ENCODE measurements at places on chromosomes 11 and 22. TPM values are rescaled to one million over a fixed set of nuclear protein-coding genes. Genes with fewer than 3 reads are reported as not detected.
A peak's percentile ranks its signal among the peaks of the same experiment; 100 is the strongest.

- peak; percentile 66 for DNase-seq
Observed at GRCh38 chr22:24950272-24950902, 2.1 kb upstream of the KIAA1671 start.

GRCh38 chr11:45341372-45341771 lies 55.2 kb upstream of the SYT13 start:
- DNase-seq: no peak

DNA sequence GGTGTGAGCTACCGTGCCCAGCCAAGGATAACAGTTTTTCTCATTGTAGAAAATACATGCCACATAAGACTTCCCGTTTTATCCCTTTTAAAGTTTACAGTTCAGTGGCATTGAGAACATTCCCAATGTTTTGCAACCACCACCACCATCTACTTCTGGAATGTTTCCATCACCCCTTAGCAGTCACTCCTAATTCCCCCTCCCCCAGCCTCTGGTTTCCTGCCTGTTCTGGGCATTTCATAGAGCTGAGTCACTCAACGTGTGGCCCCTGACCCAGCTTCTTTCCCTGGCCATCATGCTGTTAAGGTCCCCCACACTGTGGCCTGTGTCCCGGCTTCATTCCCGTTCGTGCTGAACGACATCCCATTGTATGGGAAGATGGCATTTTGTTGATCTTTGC lies 30.7 kb downstream of the FGF4 start:
- peak; percentile 78 for DNase-seq

The PRRG4 gene
- 0.14 TPM for total RNA-seq

The CLMP gene
- total RNA-seq: 26.5 TPM

- no peak for DNase-seq
Observed at GRCh38 chr11:123260511-123261211, 65.6 kb upstream of the CLMP start.

- no peak for DNase-seq
Observed at GRCh38 chr11:85950317-85951048, 95.3 kb downstream of the CCDC83 start.

The AGBL2 gene
- total RNA-seq: 1.4 TPM

- DNase-seq: no peak
Observed at GRCh38 chr11:116518141-116518540, 254.6 kb downstream of the BUD13 start.

- peak; percentile 97 for DNase-seq
Observed at GRCh38 chr11:36385121-36385970, 89.3 kb downstream of the PRR5L start.

DNA sequence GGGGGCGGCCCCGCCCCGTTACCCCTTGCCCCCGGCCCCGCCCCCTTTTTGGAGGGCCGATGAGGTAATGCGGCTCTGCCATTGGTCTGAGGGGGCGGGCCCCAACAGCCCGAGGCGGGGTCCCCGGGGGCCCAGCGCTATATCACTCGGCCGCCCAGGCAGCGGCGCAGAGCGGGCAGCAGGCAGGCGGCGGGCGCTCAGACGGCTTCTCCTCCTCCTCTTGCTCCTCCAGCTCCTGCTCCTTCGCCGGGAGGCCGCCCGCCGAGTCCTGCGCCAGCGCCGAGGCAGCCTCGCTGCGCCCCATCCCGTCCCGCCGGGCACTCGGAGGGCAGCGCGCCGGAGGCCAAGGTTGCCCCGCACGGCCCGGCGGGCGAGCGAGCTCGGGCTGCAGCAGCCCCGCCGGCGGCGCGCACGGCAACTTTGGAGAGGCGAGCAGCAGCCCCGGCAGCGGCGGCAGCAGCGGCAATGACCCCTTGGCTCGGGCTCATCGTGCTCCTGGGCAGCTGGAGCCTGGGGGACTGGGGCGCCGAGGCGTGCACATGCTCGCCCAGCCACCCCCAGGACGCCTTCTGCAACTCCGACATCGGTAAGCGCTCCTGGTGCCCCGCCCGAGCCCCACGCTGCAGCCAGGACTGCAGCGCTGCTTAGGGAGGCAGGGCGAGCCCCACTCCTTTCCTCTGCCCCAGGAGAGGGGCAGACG lies at the start of gene TIMP3:
TIMP3 (plus strand) TSS at position 169 of the 700 bp plus-strand sequence; CDS start at position 466, 297 bp downstream.
- peak; percentile 63 for DNase-seq

GRCh38 chr22:45007391-45008185 lies 2.2 kb downstream of the PHF21B start:
- peak; percentile 27 for DNase-seq

DNA sequence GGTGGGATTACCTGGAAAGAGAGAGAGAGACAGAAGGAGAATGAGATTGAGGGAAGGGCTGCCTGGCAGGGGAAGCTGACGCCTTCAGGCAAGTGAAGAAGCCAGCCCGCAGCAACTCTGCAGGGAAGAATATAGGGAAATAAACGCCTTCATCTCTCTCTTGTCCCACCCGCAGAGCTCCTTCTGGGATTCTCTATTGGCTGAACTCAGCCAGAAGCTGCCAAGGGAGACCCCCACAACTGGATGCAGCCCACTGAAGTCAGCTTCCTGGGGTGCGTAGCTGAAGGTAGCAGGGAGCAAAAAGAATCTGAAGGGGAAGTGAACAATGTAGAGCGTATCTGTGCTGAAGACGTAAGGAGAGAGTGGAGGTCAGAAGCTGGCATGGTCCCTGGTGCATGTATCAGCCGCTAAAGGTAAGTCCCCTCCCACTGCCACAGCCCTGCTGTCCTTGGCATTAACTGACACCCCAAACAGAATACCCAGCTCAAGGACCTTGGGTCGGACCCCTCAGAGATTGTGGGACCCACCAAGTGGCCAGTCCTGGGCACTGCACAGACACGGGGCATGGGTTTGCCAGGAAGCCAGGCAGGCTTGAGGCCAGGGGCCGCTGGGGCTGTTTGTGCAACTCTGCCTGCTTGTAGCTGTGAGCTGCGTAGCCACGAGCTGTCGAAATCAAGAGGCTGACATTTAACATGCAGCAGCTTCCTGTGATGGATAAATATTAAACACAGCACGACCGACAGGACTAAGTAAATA lies 469.9 kb downstream of the MN1 start:
- DNase-seq: no peak

The DCDC1 gene
- 1.0 TPM for total RNA-seq

The CD248 gene
- 50.9 TPM for total RNA-seq

DNA sequence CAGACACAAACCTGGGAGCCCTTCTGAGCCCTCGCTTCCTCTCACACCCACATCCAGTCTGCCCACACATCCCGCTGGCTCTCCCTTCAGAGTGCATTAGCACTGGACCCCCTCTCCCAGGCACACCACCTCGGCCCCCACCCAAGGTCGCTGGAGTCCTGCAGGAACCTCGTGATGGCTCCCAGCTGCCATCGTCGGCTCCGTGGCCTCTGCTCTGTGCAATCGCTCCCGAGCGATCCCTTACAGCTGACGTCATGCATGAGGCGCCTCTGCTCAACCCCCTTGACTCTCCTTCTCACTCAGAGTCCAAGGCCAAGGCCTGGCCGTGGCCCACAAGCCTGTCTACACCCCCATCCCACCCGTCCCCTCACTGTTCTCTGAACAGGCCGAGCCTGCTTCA lies 183.9 kb downstream of the EFCAB6 start:
- DNase-seq: no peak

DNA sequence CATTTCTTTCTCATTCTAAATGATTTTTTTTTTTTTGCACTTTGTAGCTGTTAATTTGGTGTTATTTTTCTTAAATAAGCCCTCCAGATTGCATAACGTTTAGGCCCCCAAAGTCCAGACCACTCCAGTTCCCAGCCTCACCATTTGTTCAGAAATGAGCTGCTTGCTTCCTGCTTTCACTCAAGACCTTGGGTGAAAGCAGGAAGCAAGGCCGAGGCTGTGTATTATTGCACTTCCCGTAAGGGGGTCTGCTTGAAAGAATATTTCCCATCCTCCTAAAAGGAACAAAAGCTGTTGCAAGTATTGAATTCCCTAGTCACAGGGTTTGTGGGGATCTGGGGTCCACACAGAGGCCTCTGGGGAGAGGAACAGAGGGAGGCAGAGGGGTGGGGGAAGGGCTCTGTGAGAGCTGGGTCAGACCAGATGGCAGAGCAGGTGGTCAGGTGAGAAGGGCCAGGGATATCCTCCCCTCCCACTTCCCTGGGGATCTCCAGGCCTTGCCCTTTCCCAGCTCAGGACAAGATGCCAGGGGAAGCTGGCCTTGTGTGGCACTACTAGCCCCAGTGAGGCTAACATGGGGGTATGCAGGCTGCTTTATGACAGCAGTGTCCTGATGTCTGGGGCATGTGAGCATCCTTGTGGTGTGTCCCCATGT lies 51.6 kb upstream of the MYEOV start:
- DNase-seq: no peak

- no peak for DNase-seq
Observed at GRCh38 chr11:116517077-116517476, 255.7 kb downstream of the BUD13 start.

The RASSF10 gene
- total RNA-seq: 2.0 TPM

DNA sequence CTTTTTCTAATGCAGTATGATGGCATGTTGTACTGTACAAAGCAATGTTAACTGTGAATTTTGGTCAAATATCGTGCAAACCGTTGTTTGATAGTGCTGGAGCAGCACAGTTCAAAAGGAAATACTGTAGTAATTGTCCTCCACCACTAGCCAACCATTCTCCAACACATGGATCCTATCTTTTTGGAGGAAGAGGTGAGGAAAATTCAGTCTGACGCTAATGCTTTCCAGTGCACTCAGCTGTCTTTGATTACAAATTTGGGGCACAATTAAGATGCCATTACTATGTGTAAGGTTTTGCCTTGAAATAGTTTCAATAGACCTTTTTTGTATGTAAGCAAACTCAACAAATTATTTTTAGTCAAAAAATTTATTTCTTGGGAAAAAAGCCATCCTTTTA lies 240.5 kb upstream of the CCDC179 start:
- DNase-seq: no peak

GRCh38 chr22:27602390-27602789 lies 199.2 kb downstream of the MN1 start:
- DNase-seq: no peak

The C11orf21 gene
- total RNA-seq: not detected

DNA sequence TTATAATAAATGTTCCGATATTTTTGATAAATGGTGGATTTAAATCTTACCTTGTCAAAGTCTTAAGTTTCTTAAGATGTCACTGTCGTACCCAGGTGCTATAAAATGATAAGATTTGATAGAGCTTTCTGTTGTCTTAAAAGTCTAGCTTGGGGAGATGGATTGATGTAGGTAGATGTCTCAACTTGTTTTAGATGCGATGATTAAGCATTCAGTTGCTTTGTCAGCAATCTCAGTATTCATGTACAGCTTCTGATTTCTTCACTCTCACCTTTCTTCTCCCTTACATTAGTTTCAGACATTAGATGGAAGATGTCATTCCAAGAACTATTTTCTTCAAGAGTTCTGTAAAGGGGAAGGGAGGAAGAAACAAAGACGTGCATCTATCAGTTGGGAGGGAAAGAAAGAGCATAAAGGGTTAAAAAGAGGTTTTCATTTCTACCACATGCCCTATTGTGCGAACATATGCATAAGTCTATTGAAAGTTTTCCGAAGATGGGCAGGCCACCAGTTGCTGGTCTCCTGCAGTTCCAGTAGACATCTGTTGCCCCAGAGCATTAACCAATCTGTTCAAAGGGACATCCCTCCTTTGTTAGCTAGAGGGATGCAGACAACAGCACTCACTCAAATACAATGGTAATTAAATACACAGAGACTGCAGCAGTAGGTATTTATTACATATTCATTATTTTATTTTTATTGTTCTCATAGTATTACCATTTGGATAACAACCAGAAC lies 38.4 kb downstream of the ZC3H12C start:
- no peak for DNase-seq

The SMDT1 gene
- total RNA-seq: 31.1 TPM

DNA sequence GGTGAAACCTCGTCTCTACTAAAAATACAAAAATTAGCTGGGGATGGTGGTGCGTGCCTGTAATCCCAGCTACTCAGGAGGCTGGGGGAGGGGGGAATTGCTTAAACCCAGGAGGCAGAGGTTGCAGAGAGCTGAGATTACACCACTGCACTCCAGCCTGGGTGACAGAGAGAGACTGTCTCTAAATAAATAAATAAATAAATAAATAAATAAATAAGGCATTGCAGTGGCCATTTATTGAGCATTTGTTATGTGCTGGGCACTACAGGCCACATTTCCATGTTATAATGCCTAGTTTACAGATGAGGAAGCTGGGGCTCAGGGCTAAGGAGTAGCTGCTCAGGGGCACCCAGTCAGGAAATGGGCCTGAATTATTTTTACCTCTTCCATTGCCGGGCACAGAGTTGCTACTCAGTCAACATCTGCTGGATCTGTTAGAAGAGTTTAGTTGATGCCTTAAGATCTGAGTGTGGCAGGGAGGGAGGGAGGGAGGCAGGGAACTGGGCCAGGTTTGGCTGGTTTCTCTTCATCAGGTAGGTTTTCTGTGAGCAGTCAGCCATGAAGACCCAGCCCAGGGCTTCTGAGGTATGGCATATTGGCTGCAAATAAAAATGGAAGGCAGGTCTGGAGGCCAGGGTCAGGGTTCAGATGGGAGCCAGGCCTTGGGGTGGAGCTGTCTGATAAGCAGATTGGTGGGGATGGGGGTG lies 5.6 kb downstream of the PVALB start:
- DNase-seq: no peak

DNA sequence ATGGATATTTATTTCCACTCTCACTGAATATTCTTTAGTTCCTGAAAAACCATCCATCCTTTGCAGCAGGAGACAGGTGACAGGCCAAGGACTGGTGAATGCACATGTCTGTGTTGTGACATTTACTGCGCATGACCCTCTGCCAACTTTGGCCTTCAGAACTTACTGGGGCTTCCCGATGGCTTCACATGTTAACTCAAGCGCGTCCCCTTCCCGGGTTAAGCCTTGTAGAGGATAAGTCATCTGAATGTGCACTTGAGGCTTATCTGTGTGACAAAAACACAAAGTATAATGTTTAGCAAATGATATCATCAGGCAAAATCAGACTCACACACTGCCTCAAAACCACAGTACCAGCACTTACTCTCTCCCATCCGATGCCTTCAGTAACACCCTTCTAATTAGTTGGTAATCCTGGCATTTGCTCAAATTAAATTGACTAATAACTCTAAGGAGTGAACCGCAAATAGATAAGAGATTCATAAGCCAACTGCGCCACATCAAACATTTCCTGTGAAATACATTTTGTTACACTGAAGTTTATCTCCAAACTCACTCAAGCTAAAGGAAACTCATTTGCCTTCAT lies 286.4 kb downstream of the CADM1 start:
- peak; percentile 53 for DNase-seq

- DNase-seq: peak; percentile 36
Observed at GRCh38 chr11:95788921-95789505, 569 bp downstream of the FAM76B start.

- peak; percentile 53 for DNase-seq
Observed at GRCh38 chr11:84899740-84900139, 727.4 kb downstream of the DLG2 start.

GRCh38 chr11:95095858-95096587 lies 6.4 kb downstream of the ENDOD1 start:
- peak; percentile 65 for DNase-seq

- DNase-seq: no peak
Observed at GRCh38 chr22:35148381-35148780, 82.4 kb downstream of the ISX start.

GRCh38 chr11:132196928-132197327 lies 826.5 kb downstream of the NTM start:
- DNase-seq: no peak

GRCh38 chr22:50138041-50138440 lies 32.5 kb upstream of the PANX2 start:
- DNase-seq: no peak

GRCh38 chr11:123672568-123672967 lies 18.1 kb upstream of the SCN3B start:
- DNase-seq: no peak

GRCh38 chr11:120925944-120926343 lies 98.0 kb upstream of the TBCEL start:
- no peak for DNase-seq

GRCh38 chr11:117076941-117077691 lies 21.1 kb downstream of the SIK3 start:
- DNase-seq: no peak

The RHOD gene
- 30.4 TPM for total RNA-seq

All from astrocyte (in vitro differentiated cells and primary cell).